ENCODE measurements at places on chromosomes 4 and X.
A peak's percentile ranks its signal among the peaks of the same experiment; 100 is the strongest.

DNA sequence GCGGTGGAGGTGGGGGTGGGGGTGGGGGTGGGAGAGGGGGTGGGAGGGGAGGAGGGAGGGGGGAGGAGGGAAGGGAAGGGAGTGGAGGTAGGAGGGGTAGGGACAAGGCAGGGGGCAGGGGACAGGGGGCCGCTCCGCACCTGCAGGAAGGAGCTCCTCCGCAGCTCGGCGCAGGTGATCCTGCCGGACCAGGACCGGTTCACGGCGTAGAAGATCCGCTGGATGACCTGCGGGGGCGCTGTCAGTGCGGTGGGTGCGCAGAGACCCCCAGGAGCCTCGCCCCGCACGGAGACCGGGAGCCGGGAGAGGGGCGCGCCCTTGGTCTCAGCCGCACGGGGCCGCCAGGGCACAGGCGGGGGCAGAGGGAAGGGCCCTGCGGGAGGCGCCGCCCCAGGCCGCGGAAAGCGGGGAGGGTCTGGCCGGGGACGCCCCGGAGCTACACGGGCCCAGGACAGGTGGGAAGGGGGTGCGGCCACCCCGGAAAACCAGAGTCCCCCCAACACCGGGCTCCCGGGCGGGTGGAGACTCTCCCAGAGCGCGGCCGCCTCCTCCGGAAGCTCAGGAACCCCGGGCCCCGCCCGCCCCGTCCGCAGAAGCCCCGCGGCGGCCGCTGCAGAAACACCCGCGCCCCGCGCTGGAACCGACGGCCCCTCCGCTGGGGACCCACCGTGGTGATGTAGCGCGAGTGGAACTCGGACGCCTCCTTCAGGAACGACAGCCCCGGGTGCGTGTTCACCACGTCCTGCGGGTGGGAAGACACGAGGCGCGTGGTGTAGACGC is 27.6 kb upstream of the GTPBP6 start:
- DNase-seq: no peak

DNA sequence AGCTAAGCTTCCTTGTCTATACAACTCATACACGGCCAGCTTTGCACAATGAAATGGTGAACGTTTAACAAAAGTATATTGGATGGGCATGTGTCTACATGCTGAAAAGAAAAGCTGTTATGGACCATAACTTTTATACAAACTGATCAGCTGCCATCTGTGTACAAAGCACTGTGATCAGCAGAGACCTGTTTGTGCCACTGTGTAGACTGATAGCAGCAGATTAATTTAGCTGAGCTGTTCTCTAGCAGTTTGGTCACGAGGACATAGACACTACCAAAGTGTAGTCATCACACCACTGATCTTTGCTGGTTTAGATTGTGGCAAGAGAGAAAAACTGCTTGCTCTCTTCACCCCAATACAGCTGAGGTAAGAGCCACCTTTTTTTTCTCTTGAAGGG is 124.5 kb downstream of the RAPGEF2 start:
- peak; percentile 62 for DNase-seq

- DNase-seq: no peak
Observed at GRCh38 chrX:19746919-19747651, 140.3 kb downstream of the SH3KBP1 start.

GRCh38 chr4:5474756-5475155 is 233.6 kb downstream of the EVC2 start:
- no peak for DNase-seq

- no peak for DNase-seq
Observed at GRCh38 chr4:6378493-6379445, 93.6 kb downstream of the PPP2R2C start.

DNA sequence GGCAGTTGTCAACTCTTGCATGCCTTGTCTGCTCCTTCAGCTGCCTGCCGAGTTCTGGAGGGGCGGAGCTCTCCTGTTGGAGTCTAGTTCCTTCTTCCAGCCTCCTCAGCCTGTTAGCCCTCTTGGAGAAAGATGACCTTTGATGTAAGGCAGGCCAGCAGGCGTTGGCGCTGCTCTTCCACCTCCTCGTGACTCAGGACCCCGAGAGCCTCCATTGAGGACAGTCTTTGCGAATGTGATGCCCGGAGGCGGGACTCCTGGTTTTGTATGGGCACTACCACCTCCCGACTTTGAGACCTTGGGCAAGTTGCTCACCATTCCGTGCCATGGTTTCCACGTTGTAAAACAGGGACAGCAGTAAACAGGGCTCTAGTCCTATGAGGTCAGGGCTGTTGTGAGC is 108.3 kb downstream of the TENM3 start:
- no peak for DNase-seq

- no peak for DNase-seq
Observed at GRCh38 chr4:157932936-157933335, 239.9 kb downstream of the GASK1B start.

DNA sequence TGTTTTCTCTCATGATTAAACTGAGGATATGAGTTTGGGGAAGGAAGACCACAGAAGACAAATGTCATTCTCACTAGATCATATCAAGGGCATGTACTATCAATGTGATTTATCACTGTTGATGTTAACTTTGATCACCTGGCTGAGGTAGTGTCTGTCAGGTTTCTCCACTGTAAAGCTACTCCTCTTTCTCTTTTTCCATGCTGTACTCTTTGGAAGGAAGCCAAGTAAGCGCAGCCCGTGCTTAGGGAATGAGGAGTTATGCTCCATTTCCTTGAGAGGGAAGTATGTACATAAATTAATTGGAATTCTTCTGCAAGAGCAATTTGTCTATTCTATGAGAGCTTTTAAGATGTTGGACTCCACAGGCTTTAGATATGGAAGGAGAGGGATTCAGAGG is 4.0 kb upstream of the KANTR start:
- DNase-seq: no peak

DNA sequence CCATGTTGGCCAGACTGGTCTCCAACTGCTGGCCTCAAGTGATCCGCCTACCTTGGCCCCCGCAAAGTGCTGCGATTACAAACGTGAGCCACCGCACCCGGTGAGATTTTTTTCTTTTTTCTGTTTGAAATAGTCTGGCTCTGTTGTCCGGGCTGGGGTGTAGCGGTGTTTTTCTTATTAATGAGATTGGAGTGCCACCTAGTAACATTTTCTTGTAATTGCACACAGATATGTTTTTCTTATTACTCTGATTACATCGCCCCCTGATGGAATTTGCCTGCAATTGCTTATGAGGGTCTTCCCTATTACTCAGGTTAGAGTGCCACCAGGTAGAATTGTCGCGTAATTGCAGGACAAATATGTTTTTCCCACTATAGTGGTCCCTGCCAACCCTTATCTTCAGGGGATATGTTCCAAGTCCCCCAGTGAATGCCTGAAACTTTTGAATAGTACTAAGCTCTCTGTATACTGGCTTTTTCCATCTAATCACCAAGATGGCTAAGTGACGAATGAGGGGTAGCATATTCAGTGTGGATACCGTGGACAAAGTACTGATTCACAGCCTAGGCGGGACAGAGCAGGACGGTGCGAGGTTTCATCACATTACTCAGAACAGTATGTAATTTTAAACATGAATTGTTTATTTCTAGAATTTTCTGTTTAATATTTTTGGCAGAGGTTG is 8.6 kb upstream of the PDHA1 start:
- peak; percentile 72 for DNase-seq

DNA sequence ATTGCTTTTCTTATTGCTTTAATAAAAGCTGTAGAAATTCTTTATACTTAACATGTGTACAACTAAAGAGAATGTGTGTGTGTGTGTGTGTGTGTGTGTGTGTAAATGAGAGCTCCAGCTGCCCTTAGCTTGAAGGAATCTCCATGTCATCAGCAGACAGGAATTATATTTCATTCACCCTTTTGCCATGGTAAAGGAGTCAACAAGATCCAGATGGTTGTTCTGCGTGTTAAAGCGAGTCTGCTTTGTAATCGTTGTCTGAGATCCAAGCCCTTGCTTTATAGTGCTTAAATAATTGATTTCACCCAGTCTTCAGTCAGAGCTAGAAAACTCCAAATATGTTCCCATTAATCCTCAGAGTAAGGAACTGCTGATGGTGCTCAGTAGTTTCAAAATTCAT is 285.5 kb downstream of the PDGFC start:
- no peak for DNase-seq

GRCh38 chrX:148914783-148915182 is 414.4 kb downstream of the AFF2 start:
- no peak for DNase-seq

DNA sequence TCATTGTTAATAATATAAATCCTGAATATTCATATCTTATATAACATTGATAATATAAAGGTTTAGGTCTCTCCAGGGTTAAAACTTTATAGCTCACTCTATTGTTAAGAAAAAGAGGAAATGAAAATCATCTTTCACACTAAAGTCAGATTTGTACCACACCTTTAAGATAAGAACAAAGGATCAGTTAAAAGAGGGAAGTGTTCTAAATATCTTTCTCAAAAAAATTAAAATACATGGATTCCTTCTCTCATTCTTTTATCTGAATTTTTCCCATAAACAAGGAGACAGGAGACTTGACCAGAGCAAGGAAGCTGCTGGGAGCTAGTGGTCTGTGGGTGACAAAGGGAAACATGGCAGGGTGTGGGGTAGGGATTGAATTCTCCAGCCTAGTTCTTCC is 323.0 kb upstream of the CPXCR1 start:
- DNase-seq: no peak

DNA sequence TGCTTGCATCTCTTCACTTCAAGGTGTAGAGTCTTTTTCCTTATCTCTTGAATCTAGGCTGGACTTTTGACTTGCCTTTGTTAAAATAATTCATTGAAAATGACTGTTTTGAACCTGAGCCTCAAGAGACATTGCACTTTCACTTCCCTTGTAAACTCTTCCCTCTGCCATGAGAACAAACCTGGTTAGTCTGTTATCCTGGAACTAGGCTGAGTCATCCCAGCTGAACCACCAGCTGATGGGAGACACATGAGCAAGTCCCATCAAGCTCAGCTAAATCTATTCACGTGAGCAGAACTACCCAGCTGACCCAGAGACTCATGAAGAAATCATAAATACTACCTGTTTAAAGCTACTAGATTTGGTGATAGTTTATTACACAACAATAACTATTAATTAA is 202.3 kb upstream of the CENPE start:
- DNase-seq: peak; percentile 19

DNA sequence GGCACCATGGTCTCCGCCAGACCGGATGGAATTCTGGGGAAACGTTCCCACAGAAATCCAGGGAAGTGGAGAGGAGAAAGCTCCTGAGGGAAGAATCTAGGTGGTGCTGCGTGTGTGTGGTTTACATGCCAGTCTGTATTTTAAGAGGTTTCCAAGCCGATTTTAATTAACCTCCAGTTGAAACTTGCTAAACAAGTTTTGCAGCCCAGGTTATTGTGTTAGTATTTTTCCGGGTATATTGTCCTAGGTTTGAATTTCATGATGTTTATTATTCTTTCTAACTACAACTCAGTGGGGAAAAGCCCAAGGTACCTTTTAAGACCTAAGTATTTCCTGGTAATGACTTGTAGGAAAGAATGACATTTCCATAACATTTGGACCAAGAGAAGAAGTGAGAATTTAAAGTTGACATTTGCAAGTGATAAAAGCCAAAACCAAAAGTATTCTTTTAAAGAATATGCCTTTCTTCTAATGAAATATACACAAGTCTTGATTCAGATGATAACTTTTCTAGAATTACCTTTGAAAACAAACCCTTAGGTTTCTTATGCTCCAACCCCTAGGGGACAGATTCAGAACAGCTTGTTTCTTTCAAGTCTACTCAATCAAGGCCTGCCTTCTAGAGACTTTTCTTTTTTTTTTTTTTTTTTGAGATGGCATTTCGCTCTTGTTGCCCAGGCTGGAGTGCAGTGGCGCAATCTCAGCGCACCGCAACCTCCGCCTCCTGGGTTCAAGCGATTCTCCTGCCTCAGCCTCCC is 14.6 kb downstream of the SAT1 start:
- DNase-seq: peak; percentile 23

GRCh38 chr4:188107931-188108843 is 1.2 kb downstream of the TRIML2 start:
- no peak for DNase-seq

- DNase-seq: no peak
Observed at GRCh38 chrX:122445466-122445865, 738.6 kb upstream of the GRIA3 start.

DNA sequence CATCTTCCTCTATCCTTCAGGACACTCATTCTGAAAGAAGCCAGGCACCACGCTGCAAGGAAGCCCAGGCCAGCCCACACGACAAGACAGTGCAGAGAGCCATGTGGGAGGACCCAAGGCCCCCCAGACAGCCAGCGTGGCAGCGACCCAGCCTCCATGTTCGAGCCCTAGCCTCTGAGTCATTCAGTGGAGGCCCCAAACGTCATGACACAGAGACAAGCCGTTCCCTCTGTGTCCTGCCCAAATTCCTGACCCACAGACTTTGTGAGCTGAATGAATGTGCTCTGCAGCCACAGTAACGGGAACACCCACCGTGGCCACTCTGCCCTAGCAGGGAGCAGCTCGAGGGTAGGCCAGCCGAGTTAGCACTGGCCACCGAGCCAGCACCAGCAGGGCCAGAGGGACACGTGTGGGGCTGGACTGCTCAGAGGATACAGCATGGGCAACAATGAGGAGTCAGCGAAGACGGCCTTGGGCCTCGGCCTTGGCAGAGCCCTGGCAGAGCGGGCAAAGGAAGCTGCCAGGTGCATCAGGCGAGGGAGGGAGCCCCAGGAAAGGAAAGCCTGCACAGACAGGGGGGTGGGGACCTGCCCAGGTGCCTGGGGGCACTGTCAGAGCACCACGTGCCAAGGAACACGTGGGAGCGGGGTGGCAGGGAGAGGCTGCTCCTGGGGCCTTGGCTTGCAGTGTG is 8.6 kb downstream of the BLOC1S4 start:
- DNase-seq: no peak

DNA sequence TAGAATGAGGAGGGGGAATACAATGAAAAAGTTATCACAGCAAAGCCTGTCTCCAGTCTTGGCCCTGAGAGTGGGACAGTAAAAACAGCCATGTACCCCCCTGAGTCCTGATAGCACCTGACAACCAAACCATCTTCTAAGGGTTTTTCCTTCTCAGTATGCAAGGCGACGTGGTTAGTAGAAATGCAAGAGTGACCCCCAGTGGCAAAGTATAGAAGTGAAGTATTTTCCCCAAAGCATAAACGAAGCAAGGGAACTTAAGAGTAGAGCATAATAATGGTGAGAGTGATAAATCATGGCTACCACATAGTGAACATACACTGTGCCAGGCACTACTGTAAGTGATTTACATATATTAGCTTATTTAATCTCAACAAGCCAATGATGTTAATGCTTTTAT is 52.8 kb downstream of the FAM47C start:
- DNase-seq: peak; percentile 73

GRCh38 chr4:92189146-92189545 is 114.6 kb upstream of the GRID2 start:
- DNase-seq: no peak

- DNase-seq: no peak
Observed at GRCh38 chr4:76024065-76024464, 768 bp upstream of the CXCL10 start.

DNA sequence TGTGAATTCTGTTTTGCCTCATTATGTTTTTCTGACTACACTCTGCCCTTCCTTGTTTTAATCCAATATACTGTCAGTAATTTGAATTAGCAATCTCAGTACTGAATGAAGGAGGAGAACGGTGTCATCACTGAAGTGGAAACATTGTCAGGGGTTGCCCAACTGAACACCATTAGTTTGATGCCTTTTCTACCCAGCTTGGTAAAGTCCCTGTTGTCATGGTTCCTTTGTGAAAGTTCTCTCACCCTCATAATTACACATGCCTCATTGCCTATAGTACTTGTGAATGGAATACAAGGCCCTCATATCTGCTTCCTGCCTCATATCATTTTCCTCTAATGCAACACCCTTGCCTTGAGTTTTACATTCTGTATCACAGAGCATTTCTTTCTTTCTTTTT is 76.9 kb downstream of the RRAGB start:
- DNase-seq: no peak

All from OCI-M1 (cell line).